Thyroid gland (tissue), 4 donors: ENCODE measurements at places on chromosomes 1 and 21.
A peak's percentile ranks its signal among the peaks of the same experiment; 100 is the strongest.

DNA sequence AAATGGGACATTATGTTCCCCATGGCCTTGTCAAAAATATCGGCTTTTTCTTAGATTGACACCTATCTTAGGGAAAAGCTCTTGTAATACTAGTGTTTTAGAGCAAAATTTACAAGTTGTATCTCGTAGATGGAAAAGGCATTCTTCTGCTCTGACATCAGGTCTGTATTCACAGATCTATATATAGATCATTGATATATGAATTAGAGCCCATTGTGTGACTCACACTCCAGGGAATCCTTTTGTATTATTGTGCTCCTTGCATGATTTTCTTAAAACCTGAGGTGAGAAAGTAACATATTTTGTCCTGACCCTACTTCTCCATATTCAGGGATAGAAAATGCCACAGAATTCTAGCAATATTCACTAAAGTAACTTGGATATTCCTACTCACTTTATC lies 1160.8 kb upstream of the B3GALT2 start:
- DNase-seq, result no peak

- no peak for DNase-seq
These were observed 45.8 kb downstream of the PTPRF start for GRCh38 chr1:43576521-43576920.

DNA sequence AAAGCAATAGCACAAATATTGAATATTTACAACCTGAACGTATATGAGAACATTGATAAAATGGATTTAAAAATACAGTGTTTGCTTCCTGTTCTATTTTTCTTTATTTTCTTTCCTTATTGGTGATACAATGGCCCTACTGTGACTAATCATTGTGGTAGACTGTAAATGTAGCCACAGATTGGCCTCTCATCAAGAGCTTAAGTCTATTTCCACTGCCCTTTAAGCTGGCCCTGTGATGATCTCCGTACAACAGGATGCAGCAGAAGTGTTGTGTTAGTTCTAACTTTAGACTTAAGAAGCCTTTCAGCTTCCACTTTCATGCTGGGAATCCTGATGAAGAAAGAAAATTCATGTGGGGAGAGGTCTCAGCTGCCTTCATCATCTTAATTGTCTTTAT lies 285.6 kb upstream of the B3GALT2 start:
- no peak for DNase-seq

DNA sequence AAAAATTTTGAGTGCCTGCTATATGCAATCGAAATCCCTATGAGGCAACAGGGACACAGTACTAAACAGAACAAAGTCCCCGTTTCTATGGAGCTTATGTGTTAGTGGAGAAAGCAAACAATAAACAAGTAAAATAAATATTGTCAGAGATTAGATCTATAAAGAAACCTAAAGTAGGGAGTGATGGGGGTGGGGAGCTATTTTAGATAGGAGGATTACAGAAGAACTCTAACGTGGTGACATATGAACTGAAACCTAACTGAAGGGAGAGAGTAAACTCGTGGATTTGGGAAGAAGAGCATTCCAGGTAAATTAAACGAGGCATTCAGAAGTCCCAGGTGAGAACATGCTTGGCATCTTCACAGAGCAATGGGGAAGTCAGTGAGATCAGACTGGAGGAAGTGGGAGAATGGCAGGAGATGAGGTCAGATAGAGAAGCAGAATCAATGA lies 154.5 kb downstream of the DENND1B start:
- DNase-seq, result no peak

GRCh38 chr21:46610018-46610701 lies 5.3 kb upstream of the S100B start:
- no peak for DNase-seq

DNA sequence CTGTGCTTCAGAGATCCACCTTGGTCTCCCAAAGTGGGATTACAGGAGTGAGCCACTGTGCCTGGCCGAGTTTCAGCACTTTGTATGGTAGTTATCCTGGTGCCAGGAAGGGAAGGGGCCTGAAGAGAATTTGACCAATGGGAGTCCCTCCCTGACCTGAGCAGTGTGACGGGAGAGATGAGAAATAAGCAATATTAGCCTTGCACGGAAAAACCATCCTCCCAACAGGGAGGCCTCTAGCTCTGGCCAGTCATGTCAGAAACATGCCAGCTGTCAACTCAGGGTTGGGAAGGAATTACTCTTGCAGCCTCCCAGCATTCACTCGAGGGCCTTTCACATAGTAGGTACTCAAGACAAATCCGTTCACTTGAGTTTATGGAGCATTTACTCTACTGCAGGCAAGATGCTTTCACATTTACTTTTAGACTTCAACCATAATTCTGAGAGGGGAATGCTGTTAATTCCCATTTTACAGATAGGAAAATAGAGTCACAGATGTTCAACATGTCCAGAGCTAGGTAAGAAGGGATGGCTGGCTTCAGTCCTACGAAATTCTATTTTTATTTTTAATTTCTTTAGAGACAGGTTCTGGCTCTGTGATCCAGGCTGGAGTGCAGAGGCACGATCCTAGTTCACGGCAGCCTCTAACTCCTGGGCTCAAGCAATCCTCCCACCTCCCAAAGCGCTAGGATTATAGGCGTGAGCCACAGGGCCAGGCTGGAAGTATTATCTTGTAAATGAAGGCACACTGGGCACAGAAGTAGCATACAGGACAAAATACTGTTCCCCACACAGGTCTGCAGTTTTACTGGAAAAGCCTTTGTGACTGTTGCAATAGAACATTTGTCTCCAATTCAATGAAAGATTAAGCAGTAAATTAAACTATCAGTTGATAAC lies 3.2 kb upstream of the ATP13A2 start:
- no peak for DNase-seq

DNA sequence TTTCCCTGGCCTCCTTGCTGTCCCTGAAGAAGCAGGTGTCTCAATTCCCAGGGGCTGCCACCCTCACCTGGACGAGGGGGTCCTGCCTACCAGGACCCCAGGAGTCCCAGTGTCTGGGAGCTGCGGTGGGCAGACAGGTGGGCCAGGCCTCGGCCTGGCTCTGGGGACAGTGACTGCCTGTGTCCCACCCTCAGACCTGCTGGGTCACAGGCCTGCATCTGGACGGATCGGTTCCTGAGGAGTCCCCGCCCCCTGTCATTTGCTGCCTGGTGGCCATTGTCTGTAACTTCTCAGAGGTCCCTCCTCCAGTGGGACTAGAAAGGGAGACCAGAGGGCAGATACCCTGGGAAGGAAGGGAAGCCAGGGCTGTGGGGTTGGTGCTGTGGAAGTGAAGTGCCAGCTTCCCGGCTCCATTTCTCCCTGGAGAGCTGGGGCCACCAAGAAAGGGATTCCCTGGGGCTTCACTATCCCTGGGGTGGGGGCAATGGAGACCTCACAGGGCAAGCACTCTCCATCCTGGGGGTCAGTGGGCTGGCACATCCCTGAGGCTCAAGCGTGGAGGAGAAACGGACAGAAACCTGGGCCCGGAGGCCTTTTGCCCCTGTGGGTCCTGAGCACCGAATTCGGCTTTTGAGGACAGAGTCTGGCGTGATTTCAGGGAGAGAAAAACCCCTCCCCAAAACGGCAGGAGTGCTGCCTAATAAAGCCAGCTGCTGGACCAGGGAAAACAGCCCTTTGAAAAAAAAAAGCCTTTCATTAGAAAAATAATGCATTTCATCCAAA lies 157.3 kb downstream of the PEX14 start:
- DNase-seq, result no peak

DNA sequence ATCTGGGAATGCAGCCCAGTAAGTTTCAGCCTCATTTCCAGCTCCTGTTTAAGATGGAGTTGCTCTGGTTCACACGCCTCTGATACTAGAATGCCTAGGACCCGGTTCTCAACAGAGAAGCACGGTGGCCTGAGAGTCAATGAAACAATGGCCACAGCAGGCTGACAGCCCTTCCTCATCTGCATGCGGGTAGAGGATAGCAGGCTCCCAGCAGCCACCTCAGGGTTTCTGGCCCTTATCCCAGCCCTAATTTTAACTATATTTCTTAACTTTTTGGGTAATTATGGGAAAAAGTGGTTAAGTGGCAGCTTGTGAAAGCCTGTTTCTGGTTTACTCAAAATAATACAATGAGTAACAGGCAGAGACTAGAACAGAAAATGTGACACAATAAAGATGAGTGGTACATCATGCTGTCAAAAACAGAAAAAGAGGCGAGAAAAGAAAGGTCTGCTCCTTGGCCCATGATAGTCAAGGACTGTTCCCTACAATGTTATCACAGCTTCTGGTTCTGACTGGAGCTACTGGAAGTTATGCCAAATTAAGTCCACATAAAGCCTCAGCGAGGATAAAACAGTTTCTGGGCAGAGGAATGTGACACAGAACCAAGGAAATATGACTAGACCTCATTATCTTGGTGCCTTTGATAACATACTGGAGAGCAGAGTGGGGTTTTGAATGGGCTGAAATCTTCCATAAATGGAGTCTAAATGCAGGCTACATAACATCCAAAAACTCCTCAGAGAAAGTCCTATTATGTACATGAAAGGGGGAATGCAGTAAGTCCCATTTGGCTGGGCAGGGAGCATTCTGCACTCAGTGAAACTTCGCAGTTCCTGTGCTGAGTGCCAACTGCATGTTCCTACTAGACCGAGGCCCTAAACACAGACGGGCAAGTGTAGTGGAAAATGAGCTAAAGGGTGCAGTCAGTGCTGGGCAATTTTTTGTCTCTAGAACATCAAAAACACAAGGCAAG lies 92.1 kb downstream of the NIBAN1 start:
- no peak for DNase-seq

GRCh38 chr1:12279003-12279402 lies 49.2 kb downstream of the VPS13D start:
- no peak for DNase-seq

DNA sequence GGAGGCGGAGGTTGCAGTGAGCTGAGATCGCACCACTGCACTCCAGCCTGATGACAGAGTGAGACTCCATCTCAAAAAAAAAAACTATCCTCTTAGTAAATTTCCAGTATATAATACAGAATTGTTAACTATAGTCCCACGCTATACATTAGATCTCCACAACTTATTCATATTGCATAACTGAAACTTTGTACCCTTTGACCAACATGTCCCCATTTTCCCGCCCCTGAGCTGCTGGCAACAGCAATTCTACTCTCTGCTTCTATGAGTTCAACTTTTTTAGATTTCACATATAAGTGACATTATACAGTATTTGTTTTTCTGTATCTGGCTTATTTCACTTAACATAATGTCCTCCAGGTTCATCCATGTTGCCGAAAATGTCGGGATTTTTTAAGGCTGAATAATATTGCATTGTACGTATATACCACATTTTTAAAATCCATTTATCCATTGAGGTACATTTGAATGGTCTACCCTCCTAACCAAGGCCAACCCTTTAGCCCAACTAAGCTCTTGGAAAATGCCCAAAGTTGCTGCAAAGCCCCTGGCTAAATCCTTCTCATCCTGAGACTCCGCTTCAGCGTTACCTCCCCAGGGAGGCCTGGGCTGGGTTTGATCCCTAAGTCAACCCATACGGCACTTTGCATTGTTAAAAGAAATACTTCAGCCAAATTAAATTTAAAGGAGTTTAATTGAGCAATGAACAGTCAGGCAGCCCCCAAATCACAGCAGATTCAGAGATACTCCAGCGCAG lies 34.2 kb downstream of the NEK2 start:
- no peak for DNase-seq

- no peak for DNase-seq
These were observed 119.7 kb upstream of the LMO4 start for GRCh38 chr1:87208931-87209330.

GRCh38 chr1:33137800-33138199 lies 44.0 kb downstream of the TRIM62 start:
- DNase-seq, result peak; percentile 28

DNA sequence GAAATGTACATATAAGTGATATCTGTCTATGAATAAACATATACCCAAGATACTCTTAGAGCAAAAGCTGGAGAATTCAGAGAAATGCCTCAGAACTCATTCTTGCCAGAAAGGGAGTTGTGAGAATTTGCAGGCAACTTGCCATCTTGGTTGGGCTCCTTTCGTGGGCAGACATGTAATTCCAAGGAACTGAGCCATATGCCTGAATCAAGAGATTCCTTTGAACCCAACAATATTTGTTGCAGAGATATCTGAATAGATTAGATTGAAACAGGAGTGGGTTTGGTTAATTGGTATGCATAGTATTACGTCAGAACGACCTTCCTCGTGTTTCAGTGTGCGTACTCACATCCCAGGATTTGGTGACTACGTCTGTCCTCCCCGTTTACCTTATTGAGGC lies 67.0 kb downstream of the TGFB2 start:
- no peak for DNase-seq

DNA sequence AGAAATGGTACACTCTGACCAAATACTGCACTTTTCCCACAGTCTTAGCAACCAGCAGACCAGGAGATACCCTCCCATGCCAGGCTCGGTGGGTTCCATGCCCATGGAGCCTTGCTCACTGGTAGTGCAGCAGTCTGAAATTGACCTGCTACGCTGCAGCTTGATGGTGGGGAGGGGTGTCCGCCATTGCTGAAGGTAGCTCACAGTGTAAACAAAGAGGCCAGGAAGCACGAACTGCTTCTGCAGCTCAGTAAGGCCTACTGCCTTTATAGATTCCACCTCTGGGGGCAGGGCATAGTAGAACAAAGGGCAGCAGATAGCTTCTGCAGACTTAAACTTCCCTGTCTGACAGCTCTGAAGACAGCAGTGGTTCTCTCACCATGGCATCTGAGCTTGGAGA lies 12.3 kb upstream of the IFI44L start:
- no peak for DNase-seq

DNA sequence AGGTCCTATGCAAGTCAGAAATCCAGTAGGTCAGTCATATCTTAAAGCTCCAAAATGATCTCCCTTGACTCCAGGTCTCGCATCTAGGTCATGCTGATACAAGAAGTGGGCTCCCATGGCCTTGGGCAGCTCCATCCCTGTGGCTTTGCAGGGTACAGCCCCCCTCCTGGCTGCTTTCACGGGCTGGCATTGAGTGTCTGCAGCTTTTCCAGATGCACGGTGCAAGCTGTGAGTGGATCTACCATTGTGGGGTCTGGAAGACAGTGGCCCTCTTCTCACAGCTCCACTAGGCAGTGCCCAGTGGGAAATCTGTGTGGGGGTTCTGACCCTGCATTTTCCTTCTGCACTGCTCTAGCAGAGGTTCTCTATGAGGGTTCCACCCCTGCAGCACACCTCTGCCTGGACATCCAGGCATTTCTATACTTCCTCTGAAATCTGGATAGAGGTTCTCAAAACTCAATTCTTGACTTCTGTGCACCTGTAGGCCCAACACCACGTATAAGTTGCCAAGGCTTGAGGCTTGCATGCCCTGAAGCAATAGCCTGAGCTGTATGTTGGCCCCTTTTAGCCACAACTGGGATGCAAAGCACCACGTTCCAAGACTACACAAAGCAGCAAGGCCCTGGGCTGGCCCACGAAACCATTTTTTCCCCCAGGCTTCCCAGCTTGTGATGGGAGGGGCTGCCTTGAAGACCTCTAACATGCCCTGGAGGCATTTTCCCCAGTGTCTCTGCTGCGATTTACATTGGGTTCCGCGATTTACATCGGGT lies 472.7 kb downstream of the NPHP4 start:
- no peak for DNase-seq
